Activated naive CD8-positive, alpha-beta T cell treated with anti-CD3 and anti-CD28 coated beads, Interleukin-2, amount 10 ng/mL, durations not matched to agents 7 days and 5 days (primary cell): ENCODE measurements at places on chromosomes 16 and 17. TPM values are rescaled to one million over a fixed set of nuclear protein-coding genes. Genes with fewer than 3 reads are reported as not detected.

DNA sequence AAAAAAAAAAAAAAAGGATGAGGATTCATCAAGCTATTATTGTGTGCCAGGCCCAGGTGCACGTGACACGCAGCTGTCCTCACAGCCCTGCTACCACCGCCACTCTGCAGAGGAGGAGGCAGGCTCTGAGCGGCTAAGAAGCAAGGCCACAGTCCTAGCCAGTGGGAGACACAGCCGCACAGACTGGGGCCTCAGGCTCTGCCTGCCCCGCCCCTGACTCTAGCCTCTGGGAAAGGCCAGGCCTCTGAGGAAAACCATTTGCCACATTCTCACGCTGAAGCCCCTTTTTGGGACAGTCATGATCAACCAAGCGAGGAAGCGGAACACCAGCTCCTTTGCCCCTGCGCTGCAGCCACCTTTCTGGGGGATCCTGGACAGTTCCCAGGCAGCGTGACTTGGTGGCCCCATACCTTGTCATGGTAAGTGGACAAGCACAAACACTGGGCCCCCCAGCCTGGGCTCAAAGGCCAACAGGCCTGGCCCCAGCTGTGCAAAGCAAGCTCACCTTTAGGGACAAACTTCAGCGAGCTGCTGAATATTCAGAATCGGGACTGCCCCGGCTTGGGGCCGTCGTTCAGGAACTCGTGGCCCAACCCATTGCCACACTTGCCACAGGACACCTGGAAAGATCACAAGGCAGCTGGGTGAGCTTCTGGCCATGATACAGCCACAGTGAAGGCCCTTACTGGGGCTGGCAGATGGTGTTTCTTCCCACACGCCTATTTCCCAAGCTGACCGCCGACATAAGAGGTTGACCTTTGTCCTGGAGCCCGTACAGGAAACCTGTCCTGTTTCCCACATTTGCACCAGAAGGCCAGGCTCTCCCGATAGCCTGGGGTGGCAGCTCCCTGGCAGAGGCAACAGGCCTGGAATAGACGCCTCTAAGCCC lies 2.5 kb downstream of the MSRB1 start:
- H3K4me3 ChIP-seq = no peak overlapping the region
- H3K36me3 ChIP-seq = no peaks in the 10 kb centered on the region
- peaks cover 10% of the 10 kb centered on the region for H3K4me1 ChIP-seq
- H3K27ac ChIP-seq = no peak overlapping the region
- H3K27me3 ChIP-seq = no peaks in the 10 kb centered on the region
- DNase-seq = no peak

KRT13 gene
- total RNA-seq = not detected

DNA sequence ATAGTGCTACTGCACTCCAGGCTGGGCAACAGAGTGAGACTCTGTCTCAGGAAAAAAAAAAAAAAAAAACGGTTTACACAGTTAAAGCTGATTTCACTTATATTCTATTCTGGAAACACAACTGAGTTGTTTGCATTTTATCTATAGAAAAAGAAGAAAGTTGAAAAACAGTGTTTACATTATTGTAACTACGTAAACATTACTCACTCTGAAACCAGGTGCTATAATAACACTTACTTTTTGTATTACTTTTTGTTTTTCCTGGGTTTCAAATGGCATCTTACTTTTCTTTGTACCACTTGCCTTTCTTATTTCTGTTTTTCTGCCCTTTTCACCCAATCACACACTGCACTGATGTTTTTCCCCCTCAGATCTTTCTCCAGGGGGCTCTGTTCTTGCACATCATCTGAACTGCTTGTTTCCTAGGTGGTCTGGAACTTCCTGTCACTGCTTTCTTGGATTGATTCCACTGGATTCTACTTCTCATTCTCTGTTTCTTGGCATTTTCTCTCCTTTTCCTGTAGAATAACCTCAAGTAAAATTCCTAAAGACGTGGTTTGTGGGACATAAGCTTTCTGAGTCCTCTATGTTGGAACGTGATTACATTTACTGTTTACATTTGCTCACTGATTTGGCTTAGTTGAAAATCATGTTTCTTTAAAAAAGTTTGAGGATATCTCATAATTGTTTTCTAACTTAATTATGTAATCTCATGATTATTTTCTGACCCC lies 142.1 kb downstream of the HS3ST3B1 start:
- H3K4me3 ChIP-seq = no peak overlapping the region
- no peaks in the 10 kb centered on the region for H3K27me3 ChIP-seq
- H3K27ac ChIP-seq = no peak overlapping the region
- DNase-seq = no peak

NAGS gene
- 1.4 TPM for total RNA-seq

GRCh38 chr17:41613277-41614082 lies 913 bp upstream of the KRT16 start:
- no peak for DNase-seq
- H3K4me1 ChIP-seq = no peaks in the 10 kb centered on the region
- H3K27ac ChIP-seq = no peak overlapping the region
- peaks cover 12% of the 10 kb centered on the region for H3K27me3 ChIP-seq
- no peak overlapping the region for H3K4me3 ChIP-seq

RAI1 gene
- 25.0 TPM for total RNA-seq

GRCh38 chr16:29925781-29926710 lies at the start of gene KCTD13:
Gene KCTD13 (minus strand): TSS chr16:29926226. CDS start chr16:29926033, 193 bp downstream.
- H3K27me3 ChIP-seq = peaks cover 3% of the 10 kb centered on the region
- H3K27ac ChIP-seq = peak within 1 kb of the TSS; percentile 93
- peak within 1 kb of the TSS; percentile 94 for H3K4me3 ChIP-seq
- H3K4me1 ChIP-seq = peaks cover 22% of the 10 kb centered on the region
- DNase-seq = peak; percentile 99

DNA sequence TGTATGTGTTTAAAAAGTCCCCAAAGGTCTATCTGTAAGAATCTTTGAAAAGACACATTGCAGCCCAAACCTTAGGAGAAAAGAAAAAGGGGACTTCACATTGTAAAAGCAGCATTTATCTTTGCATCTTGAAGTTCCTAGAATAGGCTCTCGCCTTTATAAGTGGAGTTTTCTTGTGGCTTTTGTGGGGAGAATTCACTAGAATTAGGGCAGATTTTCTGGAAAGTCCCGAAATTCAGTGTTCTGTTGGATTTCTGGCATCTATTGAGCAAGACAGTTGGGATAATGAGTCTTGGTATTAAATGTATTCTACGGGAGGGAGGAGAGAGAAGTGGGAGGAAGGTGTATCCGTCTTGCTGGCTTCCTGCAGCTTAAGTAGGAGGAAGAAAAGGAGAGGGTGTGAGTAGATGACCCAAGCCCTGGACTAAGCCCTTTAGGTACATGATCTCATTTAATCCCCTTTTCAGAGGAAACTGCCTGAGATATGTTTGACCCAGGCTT lies 62.6 kb downstream of the PRKCA start:
- no peaks in the 10 kb centered on the region for H3K27me3 ChIP-seq
- H3K27ac ChIP-seq = peak overlapping the region; percentile 15
- peak overlapping the region; percentile 67 for H3K4me3 ChIP-seq
- peaks cover 56% of the 10 kb centered on the region for H3K4me1 ChIP-seq
- H3K36me3 ChIP-seq = peaks cover 16% of the 10 kb centered on the region

SLC47A2 gene
- total RNA-seq = not detected

GRCh38 chr17:34135841-34136240 lies 119.2 kb upstream of the CCL2 start:
- H3K4me1 ChIP-seq = no peaks in the 10 kb centered on the region
- no peak for DNase-seq
- H3K4me3 ChIP-seq = no peak overlapping the region
- H3K36me3 ChIP-seq = no peaks in the 10 kb centered on the region

GRCh38 chr17:68613739-68614298 lies 12.7 kb upstream of the FAM20A start:
- peaks cover 2% of the 10 kb centered on the region for H3K4me1 ChIP-seq
- DNase-seq = peak; percentile 26
- no peaks in the 10 kb centered on the region for H3K36me3 ChIP-seq

DNA sequence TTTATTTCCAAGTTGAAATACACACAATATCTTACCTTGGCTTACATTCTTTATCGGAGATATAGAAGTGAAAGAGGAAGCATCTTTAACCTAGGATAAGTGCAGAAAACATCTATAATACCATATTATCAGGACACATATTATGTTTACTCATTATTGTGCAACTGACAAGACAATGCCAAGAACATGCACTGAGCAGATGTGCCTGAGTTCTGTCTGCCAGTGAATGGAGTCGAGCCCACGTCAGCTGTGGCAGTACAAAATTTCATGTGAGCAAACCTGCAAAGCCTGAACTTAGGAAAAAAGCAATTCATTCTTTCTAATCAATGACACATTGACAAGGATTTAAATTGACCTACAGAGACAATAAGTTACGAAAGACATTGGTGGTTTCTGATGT lies 154.4 kb downstream of the AXIN2 start:
- no peak overlapping the region for H3K4me3 ChIP-seq
- no peaks in the 10 kb centered on the region for H3K4me1 ChIP-seq
- no peak overlapping the region for H3K27ac ChIP-seq
- H3K36me3 ChIP-seq = no peaks in the 10 kb centered on the region
- no peaks in the 10 kb centered on the region for H3K27me3 ChIP-seq
